ENCODE measurements at places on chromosomes 3 and 15.

DNA sequence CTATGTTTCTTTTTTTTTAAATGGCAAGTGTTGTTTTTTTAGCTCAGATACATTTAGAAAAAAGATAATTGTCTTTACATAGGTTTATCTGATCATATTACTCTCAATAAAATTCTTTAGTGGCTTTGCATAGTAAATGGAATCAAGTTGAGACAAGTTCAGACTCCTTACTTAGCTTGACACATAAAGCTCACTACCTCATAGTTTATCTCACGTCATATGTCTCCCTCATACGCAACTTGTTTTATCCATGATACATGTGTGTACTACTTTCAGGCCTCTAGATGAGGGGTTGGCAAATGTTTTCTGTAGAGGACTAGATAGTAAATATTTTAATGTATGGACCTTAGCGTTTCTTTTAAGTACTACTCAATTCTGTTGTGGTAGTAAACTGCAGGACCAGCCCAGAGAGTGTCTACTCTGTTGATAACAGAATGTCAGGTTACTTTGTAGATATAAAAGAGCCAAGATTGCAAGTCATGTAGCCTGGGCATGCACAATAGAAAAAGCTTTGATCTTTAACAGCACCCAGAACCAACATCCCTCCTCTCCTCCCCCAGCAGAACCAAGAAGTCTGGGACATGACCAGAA lies 28.2 kb upstream of the MGA start:
- no peak for DNase-seq

DNA sequence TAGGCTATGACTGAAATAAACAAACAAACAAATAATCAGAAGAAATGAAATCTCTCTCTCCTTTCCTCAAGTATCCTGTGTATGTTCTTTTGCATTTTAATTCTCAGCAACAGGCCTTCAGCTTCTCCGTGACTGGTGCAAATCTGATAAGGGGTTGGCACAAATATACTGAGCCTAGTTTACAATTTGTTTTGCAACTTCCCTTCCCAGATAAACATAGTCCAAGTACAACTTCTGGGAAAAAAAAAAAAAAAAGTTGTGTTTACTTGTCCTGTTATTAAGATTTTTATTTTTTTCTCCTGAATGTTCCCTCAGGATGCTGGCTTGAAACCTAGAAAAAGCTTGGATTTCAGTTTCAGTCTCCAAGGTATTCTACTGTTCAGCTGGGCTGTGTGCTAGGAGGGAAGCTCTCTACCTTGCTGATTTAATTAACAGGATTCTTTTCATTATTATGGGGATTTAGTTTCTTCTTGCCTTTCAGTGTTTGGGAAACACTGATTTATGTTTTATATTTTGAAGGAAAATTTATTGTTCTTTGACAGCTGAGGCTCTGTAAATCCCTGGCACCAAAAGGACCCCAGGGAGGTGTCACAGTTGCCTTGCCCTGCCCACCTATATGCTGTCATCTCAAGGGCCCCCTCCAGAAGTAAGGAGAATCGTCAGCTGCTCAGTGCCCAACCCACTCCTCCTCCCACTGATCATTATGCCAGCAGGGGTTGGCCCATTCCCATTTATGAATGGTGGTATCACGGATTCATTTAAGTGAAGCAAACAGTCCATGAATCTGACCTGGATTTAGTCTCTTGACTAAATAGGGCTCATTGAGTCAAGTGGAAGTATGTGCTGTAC lies 185.2 kb downstream of the MEIS2 start:
- DNase-seq: no peak

- peak; percentile 41 for DNase-seq
Measured at GRCh38 chr3:69739204-69740102, at the start of gene MITF. TSS of gene MITF (plus strand) at chr3:69739464. CDS start at chr3:69739598, 134 bp downstream.

- no peak for DNase-seq
Measured at GRCh38 chr15:86570738-86571137, 491.1 kb downstream of the AGBL1 start.

- no peak for DNase-seq
Measured at GRCh38 chr15:75371486-75371885, 3.1 kb upstream of the MAN2C1 start.

GRCh38 chr3:4063916-4064574 lies 239.1 kb upstream of the SETMAR start:
- no peak for DNase-seq

DNA sequence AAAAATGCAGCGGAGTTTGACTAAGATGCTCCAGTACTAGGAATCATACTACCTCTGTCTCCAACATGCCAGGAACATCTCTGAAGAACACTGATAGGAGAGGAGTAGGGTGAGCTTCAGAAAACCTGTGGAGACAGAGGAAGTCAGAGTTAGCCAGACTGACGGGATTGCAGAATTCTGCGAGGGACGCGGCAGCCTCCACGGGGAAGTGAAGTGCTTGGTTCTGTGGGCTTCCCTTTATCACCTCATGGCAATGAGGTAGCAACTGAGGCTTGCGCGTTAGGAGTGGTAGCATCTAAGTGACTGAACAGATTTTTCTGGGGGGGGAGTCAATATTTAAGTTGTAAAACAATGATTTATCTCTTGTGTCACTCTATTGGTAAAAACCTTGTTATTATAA lies 226.3 kb downstream of the MCTP2 start:
- DNase-seq: no peak
